IMR-90 (cell line): ENCODE measurements at places on chromosomes 1 and 21. TPM values are rescaled to one million over a fixed set of nuclear protein-coding genes. Genes with fewer than 3 reads are reported as not detected.

Gene NFASC
- 0.18 and 0.28 TPM in 2 replicates for total RNA-seq

Gene ERG
- not detected in 2 replicates for total RNA-seq

Gene KRTAP19-4
- not detected in 2 replicates for total RNA-seq

Gene CPTP
- total RNA-seq: 2.7 and 3.1 TPM in 2 replicates

Gene DYRK1A
- 41.9 and 50.5 TPM in 2 replicates for total RNA-seq

Gene DNAJC28
- total RNA-seq: 0.54 and 1.4 TPM in 2 replicates
